Stimulated activated naive CD4-positive, alpha-beta T cell treated with Interleukin-2 at 50 U/mL for 16 hours (primary cell): ENCODE measurements at places on chromosomes 5 and 9.

GRCh38 chr5:173065155-173065554 lies 9.0 kb downstream of the CREBRF start:
- no peak for DNase-seq

- no peak for DNase-seq
Observed at GRCh38 chr5:91635950-91636734, 253.0 kb upstream of the ARRDC3 start.

DNA sequence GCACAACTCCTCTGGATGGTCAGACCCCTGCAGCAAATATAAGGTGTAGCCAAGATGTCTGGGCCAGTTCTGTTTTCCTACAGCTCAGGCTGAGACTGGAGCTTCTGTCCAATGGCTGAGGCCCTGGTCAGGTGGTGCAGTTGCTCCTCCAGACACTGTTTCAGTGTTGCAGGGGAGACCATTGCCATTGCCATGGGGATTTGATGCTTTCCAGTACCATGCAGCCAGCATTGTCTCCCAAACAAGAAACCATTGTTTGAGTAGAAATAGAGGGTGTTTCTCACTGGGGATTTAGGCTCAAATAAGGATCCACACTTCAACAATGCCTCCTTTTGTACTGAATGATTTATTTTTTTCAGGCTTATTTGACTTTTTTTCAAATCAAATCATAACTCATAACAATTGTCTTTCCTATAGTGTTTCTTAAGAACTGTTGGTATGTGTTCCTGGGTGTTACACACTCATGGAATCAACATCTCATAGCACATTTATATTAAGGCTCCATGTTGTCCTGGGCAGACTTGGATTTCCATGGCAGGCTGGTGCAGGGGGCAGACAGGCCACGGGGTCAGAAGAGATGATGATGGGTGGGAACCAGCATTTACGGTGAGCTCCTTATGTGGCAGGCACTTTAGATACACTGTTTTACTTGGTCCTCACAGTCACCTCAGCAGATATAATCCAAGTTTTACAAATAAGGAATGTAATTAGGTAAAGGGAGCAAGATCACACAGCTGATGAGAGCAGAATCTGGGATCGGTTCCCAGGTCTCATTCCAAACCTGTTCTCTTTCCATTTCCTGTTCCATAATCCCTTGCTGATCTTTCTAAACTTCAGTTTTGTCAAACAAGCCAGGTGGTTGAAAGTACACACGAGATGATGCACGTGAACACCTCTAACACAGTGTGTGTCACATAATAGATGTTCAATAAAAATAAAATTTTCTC lies 95.9 kb upstream of the GNAQ start:
- no peak for DNase-seq

GRCh38 chr9:108645520-108645919 lies 210.3 kb downstream of the ACTL7B start:
- no peak for DNase-seq

- DNase-seq = no peak
Observed at GRCh38 chr5:85841653-85842052, 776.1 kb upstream of the COX7C start.

GRCh38 chr9:21096172-21096900 lies 18.6 kb upstream of the IFNB1 start:
- peak; percentile 18 for DNase-seq

DNA sequence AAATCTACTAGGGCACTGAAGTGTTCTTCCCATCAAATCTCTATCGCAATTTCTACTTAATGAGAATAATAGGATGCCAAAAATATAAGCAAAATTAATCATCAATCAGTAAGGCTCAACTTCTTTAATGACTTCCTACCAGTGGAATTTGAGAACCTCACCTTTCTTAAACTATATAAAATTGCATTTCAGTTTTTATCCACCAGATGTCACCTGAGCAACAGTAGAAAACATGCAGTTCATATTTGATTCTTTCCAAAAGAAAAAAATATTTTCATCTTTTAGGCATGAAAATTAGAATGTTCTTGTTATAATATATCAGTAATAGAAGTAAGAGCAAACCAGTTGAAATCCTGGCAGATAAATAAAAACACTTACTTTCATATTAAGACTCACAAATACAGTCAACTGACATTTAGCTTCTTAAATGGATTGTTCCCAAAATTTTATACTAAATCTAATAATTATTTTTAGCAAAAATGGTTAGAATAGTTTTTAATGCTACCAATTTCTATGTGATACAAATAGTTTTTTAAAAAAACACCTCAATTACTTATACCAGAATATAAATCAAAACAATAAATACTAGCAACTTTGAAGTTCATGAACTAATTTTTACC lies 13.4 kb upstream of the CCDC112 start:
- no peak for DNase-seq

GRCh38 chr5:9596824-9597223 lies 33.3 kb downstream of the TAS2R1 start:
- DNase-seq = no peak

DNA sequence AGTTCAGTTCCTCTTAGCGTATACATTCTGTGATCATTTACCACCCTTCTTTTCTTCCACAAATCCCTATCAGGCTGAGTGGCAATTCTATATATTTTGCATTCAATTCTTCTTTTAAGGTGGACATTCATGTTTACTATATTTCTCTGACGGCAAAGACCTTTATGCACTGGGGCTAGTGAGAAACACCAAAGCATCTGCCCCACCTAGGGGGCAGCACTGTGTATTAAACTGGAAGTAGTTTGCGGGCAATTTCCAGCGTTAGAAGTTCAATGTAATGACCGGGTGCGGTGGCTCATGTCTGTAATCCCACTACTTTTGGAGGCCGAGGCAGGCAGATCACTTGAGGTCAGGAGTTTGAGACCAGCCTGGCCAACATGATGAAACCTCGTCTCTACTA lies 27.9 kb upstream of the FBXL7 start:
- DNase-seq = no peak

- DNase-seq = no peak
Observed at GRCh38 chr9:115202960-115203751, 85.2 kb upstream of the TNC start.

GRCh38 chr5:72656756-72657513 lies 149.7 kb upstream of the ZNF366 start:
- DNase-seq = no peak

DNA sequence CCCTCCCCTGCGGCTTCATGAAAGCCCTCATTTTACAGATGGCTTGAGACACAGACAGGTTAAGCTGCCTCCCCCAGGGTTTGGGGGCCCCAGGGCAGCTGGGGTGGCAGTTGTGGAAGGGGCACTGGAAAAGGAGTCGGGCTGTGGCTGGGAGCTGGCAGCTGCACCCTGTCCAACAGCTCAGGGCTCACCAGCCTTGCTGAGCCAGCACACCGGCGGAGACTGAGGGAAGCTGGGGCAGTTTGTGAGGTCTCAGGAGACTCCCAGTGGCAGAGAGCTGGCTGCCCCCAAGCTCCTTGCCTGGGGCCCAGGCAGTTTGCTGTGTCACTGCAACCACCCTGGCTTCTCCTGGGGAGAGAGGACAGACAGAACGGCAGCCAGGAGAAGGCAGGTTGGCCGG lies 34.8 kb upstream of the RAPGEF1 start:
- no peak for DNase-seq

- DNase-seq = no peak
Observed at GRCh38 chr9:4583001-4583400, 79.1 kb upstream of the PLPP6 start.

DNA sequence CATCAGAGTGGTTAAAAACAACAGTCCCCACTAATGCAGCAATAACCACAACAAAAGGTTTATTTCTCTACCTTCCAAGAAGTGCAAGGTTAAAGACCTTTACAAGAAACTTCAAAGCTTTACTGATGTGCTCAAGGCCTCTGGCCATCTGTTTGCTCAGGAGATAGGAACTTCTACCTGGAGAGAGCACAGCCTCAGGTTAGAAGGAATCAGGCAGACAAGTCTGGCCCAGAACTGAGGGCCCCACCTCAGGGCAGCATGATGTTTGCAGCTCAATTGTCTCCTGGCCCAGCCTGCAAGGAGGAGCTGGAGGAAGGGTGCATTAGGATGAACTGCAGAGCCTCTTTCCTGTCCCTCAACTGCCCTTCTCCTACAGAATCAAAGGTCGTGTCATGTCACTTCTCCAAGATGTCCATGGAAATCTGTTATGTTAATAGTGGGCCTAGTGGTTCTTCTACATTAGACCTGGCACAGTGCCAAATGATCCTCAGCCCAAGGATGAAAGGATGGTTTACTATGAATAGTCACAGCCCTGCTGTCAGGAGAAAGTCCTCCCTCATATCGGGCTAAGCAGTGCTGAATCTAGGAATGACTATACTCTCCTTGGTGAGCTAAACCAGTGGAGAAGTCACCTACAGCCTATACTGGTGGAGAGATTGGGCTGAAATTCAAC lies 98.9 kb upstream of the NTRK2 start:
- no peak for DNase-seq

DNA sequence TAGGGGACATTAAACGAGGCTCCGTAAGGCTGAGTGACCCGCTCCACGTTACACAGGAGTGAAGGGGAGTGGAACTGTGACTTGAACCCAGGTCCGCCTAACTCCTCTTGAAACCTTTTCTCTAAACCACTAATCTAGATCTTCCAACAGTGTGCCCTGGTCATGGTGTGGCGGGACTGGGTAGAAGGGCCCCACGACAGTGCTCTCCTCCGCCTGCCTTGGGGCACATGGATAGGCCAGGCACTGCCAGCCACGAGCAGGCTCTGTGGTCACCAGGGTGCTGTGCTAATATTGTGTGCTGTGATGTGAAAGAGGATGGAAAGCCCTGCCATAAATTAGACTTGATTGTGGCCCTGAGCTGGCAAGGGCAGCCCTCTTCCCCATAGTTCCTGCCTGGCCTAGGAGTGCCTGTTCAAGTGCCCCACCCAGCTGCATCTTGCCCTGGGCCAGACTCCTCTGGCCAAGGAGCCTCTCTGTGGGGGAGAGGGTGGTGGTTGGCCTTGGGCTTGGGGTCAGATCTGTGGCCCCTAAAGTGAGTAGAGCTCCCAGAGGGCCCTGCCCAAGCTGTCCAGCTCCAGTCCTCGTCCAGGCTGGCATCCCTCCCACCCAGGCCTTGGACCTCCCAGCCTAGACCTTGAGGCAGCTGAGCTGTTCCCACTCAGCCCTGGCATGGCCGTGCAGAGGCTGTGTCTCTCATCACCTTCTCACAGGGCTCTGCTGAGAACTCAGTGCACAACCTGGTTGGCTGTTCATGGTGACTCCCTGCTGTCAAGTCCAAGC lies 67.8 kb upstream of the TBC1D2 start:
- DNase-seq = no peak

DNA sequence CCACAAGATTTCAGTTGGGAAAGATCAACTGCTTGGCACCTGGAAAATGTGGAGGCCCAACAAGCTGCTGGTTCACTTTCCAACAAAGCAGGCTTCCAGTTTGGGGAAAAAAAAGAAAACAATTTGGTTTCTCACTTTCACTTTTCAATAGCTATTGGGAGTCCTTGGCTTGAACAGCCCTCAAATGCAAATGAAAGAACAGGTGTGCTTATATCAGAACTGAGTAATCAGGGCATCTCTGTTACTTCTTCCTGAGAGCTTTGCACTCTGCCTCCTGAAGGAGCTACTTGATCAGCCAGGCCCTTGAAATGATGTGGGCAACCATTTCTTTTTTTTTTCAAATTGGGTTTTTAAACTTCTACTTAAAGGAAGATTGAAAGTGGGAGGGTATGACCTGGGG lies 73.5 kb downstream of the MFAP3 start:
- DNase-seq = no peak

DNA sequence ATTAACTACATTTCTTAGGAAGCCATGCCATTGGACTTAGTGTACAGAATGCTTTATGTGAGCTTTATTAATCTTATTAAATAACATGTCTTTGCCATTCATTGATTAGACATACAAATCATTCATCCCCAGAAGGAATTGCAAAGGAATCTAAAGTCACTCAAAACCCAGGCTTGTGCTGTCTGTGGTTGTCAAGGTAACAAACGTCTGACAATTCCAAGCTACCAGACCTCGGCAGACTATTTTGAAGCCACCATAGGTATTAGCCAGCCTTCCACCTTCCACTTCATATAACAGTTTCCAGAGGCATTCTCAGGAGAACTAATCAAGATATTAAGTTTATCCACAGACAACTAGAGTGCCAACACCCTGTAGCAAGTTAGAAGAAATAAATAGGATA lies 135.2 kb upstream of the TUSC1 start:
- DNase-seq = no peak

GRCh38 chr5:116702776-116703175 lies 128.2 kb upstream of the SEMA6A start:
- no peak for DNase-seq

GRCh38 chr5:81898403-81898802 lies 73.4 kb upstream of the ATG10 start:
- no peak for DNase-seq

DNA sequence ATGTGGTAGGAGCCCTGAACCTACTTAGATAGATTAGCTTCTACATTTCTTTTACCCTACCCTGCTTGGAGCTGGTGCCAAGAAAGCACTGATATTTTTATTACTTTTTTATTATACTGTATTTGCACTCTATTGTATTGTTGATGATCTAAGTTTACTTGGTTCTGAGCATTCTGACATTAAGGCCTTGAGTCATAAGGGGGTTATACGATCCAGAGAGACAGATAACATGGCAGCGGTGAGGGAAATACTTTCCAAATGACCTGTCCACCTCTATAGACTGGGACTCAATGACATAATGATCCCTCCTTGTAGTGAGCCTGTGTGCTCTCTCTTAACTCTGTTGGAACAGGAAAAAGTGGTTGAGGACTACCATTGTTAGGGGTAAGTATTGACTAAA lies 176.3 kb downstream of the MAN2A1 start:
- DNase-seq = no peak

- DNase-seq = no peak
Observed at GRCh38 chr9:112110094-112110776, 64.9 kb downstream of the SUSD1 start.

- no peak for DNase-seq
Observed at GRCh38 chr9:137321726-137322361, 19.8 kb upstream of the NRARP start.

DNA sequence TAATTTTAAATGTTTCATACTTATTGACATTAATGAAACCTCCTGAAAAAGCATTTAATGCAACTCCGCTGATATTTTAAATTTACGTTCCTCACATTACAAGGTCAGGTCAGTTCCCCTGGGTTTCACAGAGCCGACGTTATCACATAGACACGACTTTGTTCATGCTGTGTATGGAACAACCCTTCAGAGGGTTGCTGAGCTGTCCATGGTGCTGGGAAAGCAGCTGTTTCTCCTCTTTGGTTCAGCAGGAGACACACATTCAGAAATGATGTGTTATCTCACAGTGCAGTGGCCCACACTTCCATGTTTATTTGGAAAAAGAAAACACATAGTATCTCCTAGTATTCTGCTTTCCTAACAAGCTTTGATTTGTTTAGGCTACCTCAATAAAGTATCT lies 53.5 kb downstream of the PPP2R2B start:
- DNase-seq = no peak
